Putamen (tissue), 1 donor: ENCODE measurements at places on chromosomes 2 and 18.

DNA sequence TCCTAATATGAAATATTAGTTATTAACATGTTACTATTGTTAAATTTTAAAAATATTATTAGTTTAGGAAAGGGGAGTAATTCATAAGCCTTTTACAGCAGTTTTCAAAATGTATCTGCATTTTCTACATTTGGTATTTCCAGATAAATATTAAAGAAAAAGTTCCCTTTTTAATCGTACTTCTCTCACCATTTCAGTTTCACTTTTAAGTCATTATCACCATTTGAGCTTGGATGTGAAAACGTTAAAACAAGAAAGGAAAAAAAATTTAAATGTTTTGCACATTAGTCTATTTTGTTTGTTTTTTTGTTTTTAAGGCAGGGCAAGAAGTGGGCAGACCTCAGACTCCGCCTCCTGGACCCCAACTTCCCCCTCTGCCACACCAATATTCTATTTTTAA, 3.3 kb upstream of the SRSF7 start:
- DNase-seq = no peak

DNA sequence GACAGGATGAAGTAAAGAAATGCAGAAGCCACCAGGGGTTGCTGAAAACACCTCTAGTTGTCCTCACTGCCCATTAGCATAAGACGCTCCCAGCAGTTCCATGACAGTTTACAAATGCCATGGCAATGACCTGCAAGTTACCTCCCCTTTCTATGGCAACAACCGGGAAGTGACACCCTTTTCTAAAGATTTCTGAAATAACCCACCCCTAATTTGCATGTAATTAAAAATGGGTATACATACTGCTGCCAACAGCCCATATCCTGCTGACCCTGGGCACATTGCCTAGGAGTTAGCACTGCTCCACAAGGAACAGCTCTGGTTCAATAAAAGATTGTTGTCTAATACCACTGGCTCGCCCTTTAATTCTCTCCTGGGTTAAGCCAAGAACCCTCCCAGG, 178.3 kb upstream of the LRATD1 start:
- DNase-seq = no peak

GRCh38 chr18:62852851-62853250, 137.5 kb downstream of the PHLPP1 start:
- no peak for DNase-seq

- DNase-seq = no peak
Measured at GRCh38 chr2:82230406-82230805, 1925.9 kb upstream of the LRRTM1 start.

- no peak for DNase-seq
Measured at GRCh38 chr18:78731398-78732032, 248.1 kb upstream of the SALL3 start.

GRCh38 chr2:12232876-12233275, 483.9 kb upstream of the TRIB2 start:
- DNase-seq = no peak

DNA sequence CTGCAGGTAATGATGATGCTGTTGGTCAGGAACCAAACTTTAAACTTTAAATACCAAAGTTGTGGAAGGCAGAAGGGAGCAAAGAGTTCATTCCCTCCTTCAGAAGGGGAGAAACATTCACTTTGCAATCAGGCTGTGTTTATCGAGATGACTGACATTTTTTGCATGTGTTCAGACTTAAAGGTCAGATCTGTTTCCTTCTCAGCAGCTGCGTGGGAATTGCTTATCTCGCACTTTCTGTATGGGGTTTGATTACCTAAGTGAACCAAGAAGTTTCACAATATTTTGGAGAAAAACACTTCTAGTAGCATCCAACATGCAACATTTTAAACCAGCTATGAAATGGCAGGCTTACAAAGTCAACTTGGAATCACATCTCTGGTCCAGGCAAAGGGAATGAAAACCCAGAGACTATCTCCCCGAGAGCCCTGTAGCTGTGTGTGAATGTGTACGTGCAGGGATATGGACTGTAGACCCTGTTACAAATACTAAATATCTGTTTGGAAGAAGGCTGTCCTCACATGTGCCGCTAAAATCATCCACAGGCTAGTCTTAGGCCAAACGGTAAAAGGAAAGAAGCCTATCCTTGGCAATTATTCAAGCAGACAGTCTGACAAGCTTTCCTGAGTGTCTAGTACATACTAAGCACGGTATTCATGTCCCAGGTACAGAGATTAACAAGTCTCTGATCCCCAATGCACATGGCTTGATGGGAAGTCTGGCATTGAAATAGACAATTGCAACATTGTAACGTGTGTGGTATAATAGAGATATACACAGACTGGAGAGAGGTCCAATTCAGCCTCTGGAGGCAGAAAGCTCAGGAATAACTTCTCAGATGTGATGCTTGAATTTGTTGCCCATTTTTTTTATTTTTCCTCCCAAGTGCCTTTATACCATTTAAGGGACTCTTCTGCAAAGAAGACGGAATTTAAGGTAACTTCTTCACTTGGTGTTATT, 483.1 kb downstream of the DPP10 start:
- no peak for DNase-seq

GRCh38 chr2:105778080-105778607, 33.4 kb downstream of the NCK2 start:
- no peak for DNase-seq

DNA sequence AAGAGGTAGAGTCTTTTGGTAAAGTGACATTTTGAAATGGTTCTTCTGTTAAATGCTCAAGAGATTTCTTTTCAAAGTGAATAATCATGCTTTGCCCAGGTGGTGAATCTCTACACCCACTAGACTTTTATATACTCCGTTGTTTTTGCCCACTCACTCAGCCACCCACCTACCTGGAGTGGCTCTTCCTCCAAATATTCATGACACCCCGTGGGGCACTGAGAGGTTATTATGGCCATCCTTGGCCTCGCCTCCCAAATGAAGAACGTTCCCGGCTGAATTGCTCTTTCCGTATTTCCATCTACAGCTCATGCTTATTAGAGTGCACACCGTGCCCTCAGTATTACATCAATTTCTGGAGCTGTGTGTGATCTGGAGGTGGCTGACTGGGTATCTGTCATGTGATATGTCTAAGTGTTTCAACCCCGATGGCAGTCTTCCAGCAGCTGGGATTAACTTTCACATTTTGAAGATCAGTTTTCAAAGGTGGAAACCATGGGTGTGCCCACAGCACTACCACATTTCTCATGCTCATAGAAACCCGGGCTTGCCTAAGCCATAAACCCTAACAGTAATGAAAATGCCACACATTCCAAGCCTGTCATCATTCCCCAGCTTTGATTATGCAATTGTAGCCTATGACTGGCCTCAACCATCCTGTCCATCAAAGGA, 406.6 kb upstream of the MMADHC start:
- no peak for DNase-seq

DNA sequence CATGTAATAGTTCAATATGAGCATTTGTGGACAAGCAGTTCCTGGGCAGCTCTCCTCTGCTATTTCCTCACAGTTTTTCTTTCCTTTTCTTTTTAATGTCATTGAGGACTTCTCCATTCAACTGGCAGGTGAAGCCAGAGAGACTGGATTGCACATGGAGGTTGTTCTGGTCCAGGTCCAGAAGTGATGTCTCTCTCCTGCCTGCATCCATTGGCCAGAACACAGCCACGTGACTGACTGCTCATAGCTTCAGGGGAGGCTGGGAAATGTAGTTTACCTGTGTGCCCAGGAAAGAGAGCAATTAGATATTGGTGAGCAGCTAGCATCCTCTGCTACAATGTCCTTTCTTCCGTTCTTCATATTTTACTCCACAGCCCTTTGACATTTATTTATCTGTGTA, 20.2 kb upstream of the ADAM23 start:
- DNase-seq = no peak

DNA sequence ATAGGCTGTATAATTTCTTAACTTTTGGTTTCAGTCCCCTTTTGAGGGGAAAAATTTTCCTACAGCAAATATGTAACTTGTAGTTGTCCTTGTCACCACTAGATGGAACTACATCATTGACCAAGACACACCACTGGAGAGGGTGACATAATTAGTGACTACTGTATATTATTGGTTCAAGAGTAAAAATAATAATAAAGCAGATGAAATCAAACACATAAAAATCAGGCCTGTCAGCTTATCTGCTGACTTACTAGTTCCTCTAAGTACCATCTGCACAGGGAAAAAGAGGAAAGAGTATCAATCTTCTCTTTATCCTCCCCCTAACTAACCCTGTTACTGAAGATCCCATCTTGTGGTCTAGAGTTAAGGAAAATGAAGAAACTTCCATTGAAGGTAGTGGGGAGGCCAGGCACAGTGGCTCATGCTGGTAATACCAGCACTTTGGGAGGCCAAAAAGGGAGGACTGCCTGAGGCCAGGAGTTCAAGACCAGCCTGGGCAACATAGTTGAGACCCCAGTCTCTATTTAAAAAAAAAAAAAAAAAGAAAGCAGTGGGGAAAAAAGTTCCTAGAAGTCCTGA, 29.6 kb upstream of the ENOSF1 start:
- DNase-seq = peak; percentile 3

- no peak for DNase-seq
Measured at GRCh38 chr18:23629444-23629946, 33.2 kb downstream of the ANKRD29 start.

DNA sequence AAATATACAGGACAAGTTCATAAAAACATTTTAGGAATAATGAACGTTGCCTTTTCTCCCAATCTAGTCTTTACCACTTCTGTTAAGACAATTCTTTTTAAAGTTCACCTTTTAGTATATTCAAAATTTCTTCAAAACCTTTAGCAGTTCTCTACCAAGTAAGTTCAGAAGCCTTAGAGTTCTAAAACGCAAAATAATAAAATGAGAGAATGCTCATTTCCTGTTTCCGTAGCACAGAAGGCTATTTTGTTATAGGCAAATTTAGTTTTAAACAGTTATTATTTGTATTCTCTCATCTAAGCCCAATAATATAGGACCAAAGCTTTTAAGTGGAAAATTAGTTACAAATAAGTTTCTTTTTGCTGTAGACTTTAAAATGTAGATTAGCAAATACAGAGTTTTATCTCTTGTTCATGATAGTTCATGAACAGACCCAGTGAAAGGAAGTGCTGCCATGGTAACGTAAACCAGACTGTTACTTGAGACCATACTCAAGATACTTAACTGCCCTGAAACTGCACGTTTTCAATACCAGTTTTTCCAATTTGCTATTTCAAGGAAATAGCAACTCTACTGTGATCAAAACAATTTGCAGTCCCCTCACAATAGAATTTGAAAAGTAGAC, 173.1 kb upstream of the STON1 start:
- DNase-seq = no peak

GRCh38 chr2:199484927-199485326, 27.2 kb upstream of the SATB2 start:
- DNase-seq = no peak

DNA sequence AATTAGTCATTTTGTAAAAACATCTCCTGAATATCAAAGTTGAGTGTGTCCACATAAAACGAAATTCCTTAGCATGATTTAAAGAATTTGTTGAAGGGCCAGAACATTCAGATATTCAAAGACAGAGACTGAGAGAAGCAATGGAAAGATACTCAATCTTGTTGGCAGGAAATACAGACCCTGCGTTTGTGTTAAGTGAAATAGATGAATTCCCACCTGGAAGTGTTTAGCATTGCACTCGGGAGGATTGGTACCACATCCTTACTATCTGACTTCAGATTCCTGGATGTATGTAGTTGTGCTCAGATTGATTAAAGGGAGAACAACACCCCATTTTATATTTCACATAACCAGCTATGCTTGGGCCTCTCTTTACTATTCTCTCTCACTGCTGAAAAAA, 9.7 kb upstream of the ARL5A start:
- DNase-seq = no peak

GRCh38 chr18:75249672-75250470, 39.3 kb downstream of the TSHZ1 start:
- no peak for DNase-seq

DNA sequence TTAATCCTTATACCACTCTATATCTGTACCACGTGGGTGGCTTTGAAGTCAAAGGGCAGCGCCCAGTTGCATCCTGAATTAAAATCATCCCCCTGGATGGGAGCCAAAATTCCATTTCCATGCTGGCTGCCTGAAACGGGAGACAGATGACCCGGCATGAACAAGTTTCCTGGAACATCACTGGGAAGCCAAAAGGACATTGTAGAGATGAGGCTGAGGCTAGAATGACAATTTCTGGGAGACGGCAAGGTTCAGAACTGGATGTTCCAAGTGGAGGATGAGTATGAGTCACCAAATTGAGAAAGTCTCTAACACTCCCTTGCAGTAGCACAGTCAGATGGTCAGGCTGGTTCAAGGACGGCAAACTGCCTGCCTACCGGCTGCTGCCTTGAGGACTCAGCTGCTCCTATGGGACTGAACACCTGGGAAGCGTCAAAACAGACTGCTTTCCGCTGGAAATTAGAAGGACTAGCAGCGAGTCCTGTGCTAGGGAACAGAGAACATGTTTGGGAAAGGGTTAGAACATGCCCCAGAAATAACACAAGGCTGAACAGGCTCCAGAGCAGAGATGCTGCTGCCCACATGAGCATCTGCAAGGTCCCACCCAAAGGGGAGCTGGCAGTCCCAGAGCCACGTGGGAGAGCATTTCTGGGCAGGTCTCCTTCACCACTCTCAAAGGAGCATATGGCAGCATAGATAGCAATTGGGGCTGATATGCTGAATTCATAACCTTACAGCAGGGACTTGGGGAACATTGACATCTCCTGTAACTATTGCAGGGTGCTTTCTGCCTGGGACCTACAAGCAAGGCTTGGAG, 32.0 kb downstream of the YPEL5 start:
- DNase-seq = no peak

DNA sequence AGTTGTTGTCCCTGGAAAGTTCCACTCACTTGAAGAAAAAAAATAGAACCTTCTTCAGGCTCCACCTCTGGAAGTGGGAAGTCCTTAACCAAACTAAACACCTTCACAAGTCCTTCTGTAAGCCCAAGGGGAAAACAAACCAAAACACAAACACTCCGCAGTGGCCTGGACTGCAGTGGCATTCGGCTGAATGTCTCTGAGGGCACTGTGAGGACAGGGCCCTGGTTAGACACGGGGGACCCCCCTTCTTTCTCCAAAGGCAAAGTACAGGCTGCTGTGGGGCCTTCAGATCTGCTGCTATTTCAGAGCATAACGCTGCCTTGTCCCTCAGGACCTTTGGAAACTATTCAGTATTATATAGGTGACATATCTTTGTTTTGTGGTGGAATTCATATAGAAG, 28.1 kb downstream of the FOSL2 start:
- DNase-seq = no peak
